ENCODE measurements at places on chromosomes 2 and 18.

- DNase-seq, result no peak
Measured at GRCh38 chr2:10030311-10030736, 13.0 kb upstream of the KLF11 start.

- no peak for DNase-seq
Measured at GRCh38 chr2:217826520-217826919, 176.3 kb downstream of the TNS1 start.

- DNase-seq, result no peak
Measured at GRCh38 chr18:64713284-64713683, 564.4 kb upstream of the LINC00305 start.

DNA sequence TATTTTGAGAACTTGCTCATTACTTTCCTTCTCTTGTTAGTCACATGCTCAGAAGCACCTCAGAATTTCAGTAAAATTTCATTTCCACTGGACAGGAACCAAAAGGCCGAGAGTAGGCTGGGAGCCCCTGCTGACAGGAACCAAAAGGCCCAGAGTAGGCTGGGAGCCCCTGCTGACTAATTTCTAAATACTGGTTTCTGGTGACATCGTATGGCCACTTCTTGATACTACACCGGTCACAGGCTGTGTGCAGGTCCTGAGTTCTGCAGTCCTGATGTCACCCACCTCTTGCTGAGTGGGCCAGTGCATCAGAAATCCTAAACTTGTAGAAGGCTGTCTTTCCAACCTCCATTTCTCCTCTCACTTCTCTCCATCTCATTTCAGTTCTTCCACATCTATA, 17.7 kb upstream of the EN1 start:
- DNase-seq, result no peak

DNA sequence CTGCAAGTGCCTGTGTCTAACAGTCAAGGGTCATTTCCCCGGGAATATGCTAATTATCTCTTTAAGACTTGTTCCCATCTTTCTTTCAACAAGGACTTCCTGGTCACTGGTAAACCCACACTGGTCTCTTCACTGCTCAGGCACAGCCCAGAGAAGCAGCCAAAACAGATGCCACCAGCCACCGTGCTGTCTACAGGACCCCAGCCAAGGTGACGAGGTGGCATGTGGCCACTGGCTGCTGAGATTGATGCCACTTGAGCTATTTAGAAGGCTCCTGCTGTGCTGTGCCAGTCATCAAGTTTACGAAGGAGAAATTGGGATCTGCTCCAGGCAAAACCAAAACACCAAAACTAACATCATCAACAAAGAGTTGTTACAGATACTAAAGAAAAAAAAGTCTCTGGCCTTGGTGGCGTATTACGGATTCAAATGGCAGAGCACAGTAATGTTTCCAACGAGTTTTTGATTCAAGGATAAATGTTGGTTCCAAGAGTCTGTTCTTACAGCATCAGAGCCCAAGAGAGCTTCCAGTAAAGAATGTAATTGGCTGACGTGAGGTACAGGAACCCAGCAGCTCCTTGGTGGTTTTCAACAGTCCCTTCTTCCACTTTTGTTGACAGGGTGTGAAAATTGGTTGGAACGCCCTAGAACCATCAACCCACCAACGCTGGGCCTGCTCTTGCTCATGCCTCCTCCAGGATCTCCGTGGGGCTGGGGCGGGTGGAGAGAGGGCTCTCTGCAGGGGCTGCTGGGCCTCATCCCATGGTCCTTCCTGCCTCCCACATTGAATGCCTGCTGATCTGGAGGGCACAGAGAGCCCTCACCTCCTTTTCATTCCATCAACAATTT, 63.7 kb upstream of the ZCCHC2 start:
- no peak for DNase-seq

- DNase-seq, result no peak
Measured at GRCh38 chr2:222915092-222915957, 54.5 kb downstream of the ACSL3 start.

- no peak for DNase-seq
Measured at GRCh38 chr2:23375448-23375847, 9.5 kb upstream of the KLHL29 start.

DNA sequence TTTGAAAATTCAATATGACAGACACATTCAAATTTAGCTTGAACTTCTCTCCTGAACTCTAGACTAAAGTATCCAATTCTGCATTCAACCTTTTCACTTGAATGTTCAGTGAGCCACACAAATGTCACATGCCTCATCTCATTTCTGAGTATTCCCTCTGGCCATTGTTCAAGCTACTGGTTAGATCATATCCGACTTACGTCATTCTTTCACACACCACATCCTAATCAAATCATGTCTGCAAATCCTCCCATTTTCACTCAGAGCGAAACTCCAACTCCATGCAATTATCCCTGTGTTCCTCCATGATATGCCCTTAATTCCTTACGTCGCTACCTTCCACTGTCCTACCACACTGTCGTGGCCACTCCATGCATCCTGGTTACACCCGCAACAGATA, 425.1 kb downstream of the CBLN2 start:
- DNase-seq, result no peak
